ENCODE measurements at places on chromosomes 4 and X.

GRCh38 chr4:86294883-86295282 is 65.0 kb downstream of the MAPK10 start:
- DNase-seq, result no peak

GRCh38 chr4:157819693-157820464 is 352.9 kb downstream of the GASK1B start:
- no peak for DNase-seq

DNA sequence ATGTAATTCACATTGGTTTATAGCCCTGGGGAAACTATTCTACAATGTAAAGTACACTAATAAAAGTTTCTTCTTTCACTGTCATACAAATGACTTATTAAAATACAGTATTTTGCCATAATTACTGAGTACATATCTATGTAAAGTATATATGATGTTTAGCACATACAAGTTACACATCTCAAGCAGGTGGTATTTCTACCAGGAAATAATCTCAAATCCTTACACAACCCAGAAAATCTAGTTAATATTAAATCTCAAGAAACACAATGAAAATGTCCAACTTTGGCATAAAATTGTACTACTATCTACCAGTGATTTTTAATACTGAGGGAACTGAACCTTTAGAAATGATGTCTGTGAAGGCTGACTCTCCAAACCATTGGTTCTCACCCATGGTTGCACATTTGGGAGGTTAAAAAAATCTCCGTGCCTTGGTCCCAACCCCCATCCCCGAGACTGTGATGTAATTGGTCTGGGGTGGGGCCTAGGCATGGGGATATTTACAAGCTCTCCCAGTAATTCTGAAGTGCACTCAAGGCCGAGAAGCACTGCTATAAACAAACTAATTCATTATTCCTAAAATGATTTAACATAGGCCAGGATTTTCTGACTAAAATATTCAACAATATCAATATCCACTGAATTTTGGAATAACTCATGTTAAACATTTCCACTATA is 27.6 kb downstream of the MAP3K15 start:
- no peak for DNase-seq

GRCh38 chr4:184150102-184150839 is 67.4 kb downstream of the ENPP6 start:
- no peak for DNase-seq

DNA sequence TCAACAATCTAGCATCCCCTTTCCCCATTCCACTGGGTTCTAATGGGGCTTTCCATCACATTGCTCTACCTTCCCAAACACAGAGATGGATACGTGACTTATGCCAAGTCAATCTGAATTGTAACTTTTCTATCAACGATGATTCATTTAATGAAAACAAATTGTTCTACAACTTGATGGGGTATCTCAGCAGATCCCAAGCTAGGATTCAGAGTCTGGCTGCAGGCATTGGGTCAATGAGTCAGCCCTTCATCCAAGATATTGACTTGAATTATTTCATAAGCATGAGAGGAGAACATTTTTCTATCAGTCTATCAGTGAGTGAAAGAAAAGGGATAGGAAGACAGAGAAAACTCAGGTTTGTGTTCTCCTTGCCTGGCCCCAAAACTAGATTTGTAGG is 15.0 kb upstream of the HPGDS start:
- no peak for DNase-seq

DNA sequence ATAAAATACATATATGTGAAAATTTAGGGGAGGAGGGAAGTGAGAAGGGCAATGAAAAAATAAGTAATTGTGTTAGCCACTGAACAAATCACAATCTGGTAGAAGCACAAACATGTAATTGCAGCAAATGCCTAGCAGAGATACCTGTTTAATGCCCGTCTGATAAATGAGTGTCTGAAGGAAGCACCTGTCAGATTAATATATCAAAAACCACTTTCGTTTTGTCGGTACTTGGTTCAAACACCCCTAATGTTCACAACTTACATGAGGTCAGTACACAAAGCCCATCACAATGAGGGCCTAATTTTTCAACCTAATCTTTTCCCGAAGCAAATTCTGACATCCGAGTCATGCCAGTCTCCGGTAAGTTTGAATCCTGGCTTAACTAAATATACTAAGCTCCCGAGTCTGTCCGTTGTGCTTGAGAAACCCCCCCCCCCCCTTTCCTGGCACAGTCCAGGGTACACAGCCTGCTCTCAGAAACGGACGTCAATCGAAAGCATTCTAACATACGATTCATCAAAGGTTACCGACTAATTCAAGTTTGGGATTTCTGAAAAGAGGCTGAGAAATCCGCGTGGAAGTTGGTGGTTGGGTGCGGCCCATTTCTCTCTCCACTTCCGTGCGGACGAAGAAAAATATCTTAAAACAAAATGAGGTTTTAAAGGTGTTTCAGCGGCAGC is 758 bp downstream of the SDAD1 start:
- DNase-seq, result no peak

GRCh38 chrX:110180928-110181310 is 137.0 kb downstream of the AMMECR1 start:
- no peak for DNase-seq
